ENCODE measurements at places on chromosomes 7 and 10.

DNA sequence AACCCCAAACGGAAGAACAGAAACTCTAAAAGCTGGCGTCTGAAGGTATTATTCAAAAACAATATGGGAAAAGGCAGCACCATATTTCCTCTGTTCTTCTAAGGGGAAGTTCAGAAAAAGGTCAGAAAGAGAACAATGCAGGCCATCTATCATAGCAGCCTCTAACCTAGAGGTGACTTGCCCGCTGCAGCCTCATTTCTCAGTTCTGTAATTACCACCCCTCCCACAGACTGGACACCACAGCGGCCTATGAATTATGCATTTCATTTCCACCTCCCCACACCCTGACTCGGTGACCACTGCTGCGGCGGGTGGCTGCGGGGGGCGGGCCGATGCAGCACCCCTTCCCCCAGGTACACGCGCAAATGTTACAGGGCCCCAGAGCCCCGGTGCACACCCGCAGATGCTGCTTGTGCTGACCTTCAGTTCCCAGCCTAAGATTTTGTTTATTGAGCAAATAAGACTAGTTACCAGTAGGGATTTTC is 125.5 kb downstream of the CLEC2L start:
- peak; percentile 64 for DNase-seq

- DNase-seq: no peak
Observed at GRCh38 chr10:58631715-58632114, 119.0 kb downstream of the BICC1 start.

GRCh38 chr7:69244701-69245100 is 353.6 kb upstream of the AUTS2 start:
- no peak for DNase-seq

DNA sequence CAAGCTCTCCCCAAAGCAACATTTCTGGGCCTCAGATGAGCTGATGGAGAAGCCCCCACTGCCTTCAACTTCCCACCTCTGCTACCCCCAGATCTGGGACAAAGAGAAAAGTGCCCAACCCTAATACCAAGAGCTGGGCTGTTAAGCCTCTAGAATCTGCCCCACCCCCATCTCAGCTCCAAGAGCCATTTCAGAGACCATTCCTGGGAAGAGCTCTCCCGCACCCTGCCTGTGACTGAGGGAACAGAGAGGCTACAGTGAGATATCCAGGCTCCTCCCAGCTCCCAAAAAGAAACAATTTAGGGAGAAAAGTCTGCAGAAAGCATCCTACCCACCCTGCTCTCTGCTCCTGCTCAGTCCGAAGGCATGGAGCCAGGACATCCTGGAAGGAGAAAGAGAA is 2.5 kb upstream of the KCNH2 start:
- no peak for DNase-seq
